A549 treated with RU486 at 1 μM for 4 hours (cell line): ENCODE measurements at places on chromosomes 11 and 22. TPM values are rescaled to one million over a fixed set of nuclear protein-coding genes. Genes with fewer than 3 reads are reported as not detected.

Gene TRIM49C
- not detected in 5 replicates for total RNA-seq

Gene ZNF215
- total RNA-seq = 1.1 to 1.5 TPM (median 1.2 TPM) in 5 replicates

Gene KLHDC7B
- 0.03 TPM in 2 of 5 replicates, not detected in the others for total RNA-seq

Gene SHANK2
- total RNA-seq = 6.6 to 8.8 TPM (median 7.1 TPM) in 5 replicates

Gene CXCR5
- total RNA-seq = 0.03 to 0.08 TPM (median 0.07 TPM) in 5 replicates

Gene DEFB131B
- total RNA-seq = not detected in 5 replicates

Gene TTC12
- 4.0 to 8.2 TPM (median 6.2 TPM) in 5 replicates for total RNA-seq

Gene OR52N4
- total RNA-seq = not detected in 5 replicates

Gene SCUBE1
- 0.05 to 0.31 TPM (median 0.12 TPM) in 5 replicates for total RNA-seq

Gene POLD3
- 15.4 to 21.0 TPM (median 19.7 TPM) in 5 replicates for total RNA-seq

Gene ZNF214
- 0.76 to 1.7 TPM (median 1.2 TPM) in 5 replicates for total RNA-seq

Gene B4GALNT4
- 11.0 to 22.7 TPM (median 15.6 TPM) in 5 replicates for total RNA-seq

Gene ARHGAP20
- total RNA-seq = 0.02 TPM in 1 of 5 replicates, not detected in the others

Gene OR52I1
- total RNA-seq = not detected in 5 replicates

Gene SPDYC
- not detected in 5 replicates for total RNA-seq

Gene BDNF
- 5.6 to 9.5 TPM (median 7.5 TPM) in 5 replicates for total RNA-seq

Gene FAT3
- total RNA-seq = 0.08 to 0.72 TPM (median 0.49 TPM) in 5 replicates

Gene ZP1
- total RNA-seq = 0.15 to 0.58 TPM (median 0.21 TPM) in 4 of 5 replicates, not detected in the other

Gene IMMP1L
- 25.7 to 50.0 TPM (median 34.5 TPM) in 5 replicates for total RNA-seq

Gene TPBGL
- total RNA-seq = 0.15 to 0.23 TPM (median 0.19 TPM) in 5 replicates

Gene SERPING1
- total RNA-seq = 0.27 to 1.7 TPM (median 0.38 TPM) in 5 replicates

Gene PARVB
- total RNA-seq = 38.2 to 42.8 TPM (median 42.0 TPM) in 5 replicates

Gene MRPL11
- total RNA-seq = 87.3 to 129 TPM (median 112 TPM) in 5 replicates

Gene FGF19
- 0.09 to 0.12 TPM in 2 of 5 replicates, not detected in the others for total RNA-seq

Gene OR10A6
- not detected in 5 replicates for total RNA-seq

Gene MFRP
- not detected in 5 replicates for total RNA-seq

Gene DEPDC7
- total RNA-seq = 4.0 to 8.6 TPM (median 7.2 TPM) in 5 replicates

Gene NLRP14
- not detected in 5 replicates for total RNA-seq

Gene PANX2
- 5.7 to 8.5 TPM (median 6.9 TPM) in 5 replicates for total RNA-seq

Gene DDIAS
- 7.6 to 20.8 TPM (median 17.9 TPM) in 5 replicates for total RNA-seq

Gene PATE2
- not detected in 5 replicates for total RNA-seq
